ENCODE measurements at places on chromosomes 12 and 14.
A peak's percentile ranks its signal among the peaks of the same experiment; 100 is the strongest.

GRCh38 chr12:68159681-68160304 lies at the start of gene IFNG:
IFNG (minus strand) TSS chr12:68159740; CDS start chr12:68159615, 125 bp downstream.
- H3K36me3 ChIP-seq = no peaks in the 10 kb centered on the region
- H3K27me3 ChIP-seq = no peaks in the 10 kb centered on the region
- H3K27ac ChIP-seq = no peak within 1 kb of the TSS
- H3K4me1 ChIP-seq = no peaks in the 10 kb centered on the region
- H3K4me3 ChIP-seq = no peak within 1 kb of the TSS
- DNase-seq = no peak

DNA sequence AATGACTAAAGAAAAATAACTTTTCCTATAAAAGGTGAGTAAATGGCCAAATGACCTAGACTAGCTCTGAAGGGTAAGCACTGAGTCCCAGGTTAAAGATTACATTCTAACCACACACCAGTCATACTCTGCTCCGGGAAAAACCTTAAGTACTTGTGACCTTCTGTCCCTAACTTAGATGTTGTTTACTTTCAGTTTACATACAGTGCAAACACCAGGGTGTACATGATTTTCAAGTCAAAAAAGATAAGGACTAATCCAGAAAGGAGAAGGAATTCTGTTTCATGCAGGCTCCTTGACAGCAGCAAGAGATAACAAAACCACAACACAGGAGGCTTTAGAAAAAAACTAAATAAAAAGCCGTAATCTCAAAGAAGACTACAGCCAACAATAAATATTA lies 174.2 kb downstream of the PPM1H start:
- H3K27ac ChIP-seq = no peak overlapping the region
- peaks cover 49% of the 10 kb centered on the region for H3K4me1 ChIP-seq
- no peak for DNase-seq

- peaks cover 10% of the 10 kb centered on the region for H3K27me3 ChIP-seq
- H3K36me3 ChIP-seq = peaks cover 55% of the 10 kb centered on the region
- DNase-seq = no peak
Measured at GRCh38 chr12:108799401-108800243, 57.8 kb downstream of the SSH1 start.

- H3K27ac ChIP-seq = no peak overlapping the region
- peaks cover 4% of the 10 kb centered on the region for H3K27me3 ChIP-seq
- no peak overlapping the region for H3K4me3 ChIP-seq
- DNase-seq = no peak
- no peaks in the 10 kb centered on the region for H3K36me3 ChIP-seq
Measured at GRCh38 chr12:15206338-15206737, 14.9 kb downstream of the RERG start.

GRCh38 chr12:80041071-80041470 lies 58.3 kb upstream of the OTOGL start:
- peak overlapping the region; percentile 83 for H3K27ac ChIP-seq
- H3K4me1 ChIP-seq = peaks cover 76% of the 10 kb centered on the region
- DNase-seq = no peak
- H3K36me3 ChIP-seq = no peaks in the 10 kb centered on the region
- H3K4me3 ChIP-seq = no peak overlapping the region

GRCh38 chr14:62710811-62711210 lies 334.4 kb downstream of the KCNH5 start:
- H3K36me3 ChIP-seq = no peaks in the 10 kb centered on the region
- no peaks in the 10 kb centered on the region for H3K4me1 ChIP-seq
- no peak overlapping the region for H3K27ac ChIP-seq
- no peaks in the 10 kb centered on the region for H3K27me3 ChIP-seq

- DNase-seq = no peak
- no peaks in the 10 kb centered on the region for H3K27me3 ChIP-seq
- no peak overlapping the region for H3K4me3 ChIP-seq
- H3K36me3 ChIP-seq = peaks cover 18% of the 10 kb centered on the region
Measured at GRCh38 chr12:62586850-62587249, 120.2 kb downstream of the MON2 start.

GRCh38 chr12:103571286-103571685 lies 15.8 kb upstream of the STAB2 start:
- H3K36me3 ChIP-seq = peaks cover 5% of the 10 kb centered on the region
- peaks cover 43% of the 10 kb centered on the region for H3K27me3 ChIP-seq
- H3K4me1 ChIP-seq = no peaks in the 10 kb centered on the region
- H3K4me3 ChIP-seq = no peak overlapping the region
- H3K27ac ChIP-seq = no peak overlapping the region
- DNase-seq = no peak

DNA sequence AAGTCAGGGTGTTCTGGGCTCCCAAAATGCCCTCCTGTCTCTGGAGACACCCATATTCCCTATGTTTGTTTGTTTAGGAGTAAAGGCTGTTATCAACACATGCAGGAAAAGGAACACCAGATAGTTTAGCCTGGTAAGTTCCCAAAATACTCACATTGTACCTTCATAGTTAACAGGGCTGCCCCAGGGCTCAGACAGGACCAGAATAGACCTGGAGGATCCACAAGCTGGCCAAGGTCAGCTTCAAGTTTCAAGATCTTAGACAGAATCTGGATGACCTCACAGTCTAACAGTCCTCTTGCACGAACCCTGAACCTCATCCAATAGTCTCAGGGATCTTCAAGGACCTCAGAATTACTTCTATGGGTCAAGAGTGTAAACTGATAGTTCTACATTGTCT lies 18.1 kb upstream of the HSP90B1 start:
- H3K27me3 ChIP-seq = no peaks in the 10 kb centered on the region
- H3K27ac ChIP-seq = no peak overlapping the region
- H3K4me1 ChIP-seq = peaks cover 64% of the 10 kb centered on the region
- DNase-seq = no peak

GRCh38 chr12:107801150-107801549 lies 26.6 kb downstream of the ASCL4 start:
- H3K27me3 ChIP-seq = peaks cover 5% of the 10 kb centered on the region
- no peak for DNase-seq
- H3K4me1 ChIP-seq = no peaks in the 10 kb centered on the region

GRCh38 chr12:15556411-15557102 lies 232.6 kb downstream of the EPS8 start:
- no peak overlapping the region for H3K27ac ChIP-seq
- DNase-seq = peak; percentile 37
- H3K4me3 ChIP-seq = peak overlapping the region; percentile 56

DNA sequence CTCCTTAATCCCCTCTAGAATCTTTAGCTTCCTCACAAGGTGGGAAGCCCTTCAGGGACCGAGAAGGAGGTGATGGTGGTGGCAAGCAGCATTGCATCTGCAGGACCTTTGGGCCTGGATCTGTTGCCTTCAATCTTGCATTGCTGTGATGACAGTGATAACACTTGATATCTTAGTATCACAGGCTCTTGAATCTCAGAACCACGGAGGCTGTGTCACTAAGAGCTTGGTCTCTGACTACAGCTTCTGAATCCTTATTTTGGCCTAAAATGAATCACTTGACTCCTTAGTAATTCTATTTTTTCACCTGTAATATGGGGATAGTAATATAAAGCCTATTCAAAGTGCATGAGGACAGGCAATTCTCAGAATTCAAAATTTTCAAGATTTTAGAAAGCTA lies 8.9 kb upstream of the AMN1 start:
- H3K4me1 ChIP-seq = peaks cover 38% of the 10 kb centered on the region
- DNase-seq = no peak
- peaks cover 2% of the 10 kb centered on the region for H3K27me3 ChIP-seq
- H3K36me3 ChIP-seq = peaks cover 18% of the 10 kb centered on the region

DNA sequence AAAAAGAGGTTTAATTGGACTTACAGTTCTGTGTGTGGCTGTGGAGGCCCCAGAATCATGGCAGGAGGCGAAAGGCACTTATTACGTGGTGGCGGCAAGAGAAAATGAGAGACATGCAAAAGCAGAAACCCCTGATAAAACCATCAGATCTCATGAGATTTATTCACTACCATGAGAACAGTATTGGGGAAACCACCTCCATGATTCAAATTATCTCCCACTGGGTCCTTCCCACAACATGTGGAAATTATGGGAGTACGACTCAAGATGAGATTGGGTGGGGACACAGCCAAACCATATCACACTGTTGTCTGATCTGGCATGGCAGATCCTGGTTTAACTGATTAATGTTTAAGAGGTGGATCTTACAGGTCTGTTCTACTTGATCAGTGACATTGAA lies 5.6 kb downstream of the DDX47 start:
- H3K27ac ChIP-seq = peak overlapping the region; percentile 86
- H3K4me1 ChIP-seq = peaks cover 100% of the 10 kb centered on the region
- peaks cover 80% of the 10 kb centered on the region for H3K36me3 ChIP-seq
- H3K27me3 ChIP-seq = no peaks in the 10 kb centered on the region
- no peak for DNase-seq

DNA sequence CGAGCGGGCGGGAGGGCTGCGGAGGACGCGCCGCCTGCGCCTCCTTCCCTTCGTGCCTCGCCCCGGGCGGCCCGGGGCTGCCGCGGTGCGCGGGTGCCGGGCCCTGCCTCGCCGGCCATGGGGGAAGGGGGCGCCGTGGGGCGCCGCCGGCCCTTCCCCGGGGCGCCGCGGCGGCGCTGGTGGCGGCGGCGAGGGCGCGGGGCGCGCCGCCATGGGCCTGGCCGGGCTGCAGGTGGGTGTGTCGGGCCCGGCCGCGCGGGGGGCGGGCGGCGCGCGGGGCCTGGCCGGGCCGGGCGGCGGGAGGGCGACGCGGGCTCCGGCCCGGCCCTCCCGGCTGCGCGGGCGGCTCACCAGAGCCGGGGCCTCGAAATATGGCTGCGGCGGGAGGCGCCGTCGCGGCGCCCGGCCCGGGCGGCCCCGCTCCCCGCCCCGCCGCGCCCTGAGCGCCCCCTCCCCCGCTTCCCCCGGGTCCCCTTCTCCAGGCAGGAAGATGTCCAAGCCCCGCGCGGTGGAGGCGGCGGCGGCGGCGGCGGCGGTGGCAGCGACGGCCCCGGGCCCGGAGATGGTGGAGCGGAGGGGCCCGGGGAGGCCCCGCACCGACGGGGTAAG lies 5.1 kb downstream of the KMT5A start:
- peaks cover 2% of the 10 kb centered on the region for H3K27me3 ChIP-seq
- peaks cover 54% of the 10 kb centered on the region for H3K4me1 ChIP-seq
- H3K36me3 ChIP-seq = peaks cover 40% of the 10 kb centered on the region

DNA sequence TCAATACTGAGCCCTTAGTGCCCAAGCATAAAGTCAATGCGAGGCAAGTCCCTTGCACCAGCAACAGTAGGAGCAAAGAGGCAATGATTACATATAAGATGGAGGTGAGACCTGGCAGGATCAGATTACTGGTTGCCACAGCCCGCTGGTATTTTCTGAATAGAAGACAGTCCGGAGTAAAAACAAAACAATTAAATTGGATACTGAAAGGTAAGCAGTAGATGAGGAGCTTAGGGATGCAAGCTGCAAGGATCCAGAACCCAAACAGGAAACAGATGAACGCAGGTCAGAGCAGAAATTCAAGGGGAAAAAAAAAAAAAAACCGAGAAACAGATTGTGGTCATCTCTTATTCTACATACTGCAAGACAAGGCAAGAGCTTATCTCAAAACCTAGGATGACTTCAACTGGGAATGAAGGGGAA lies 119.6 kb downstream of the MED13L start:
- H3K4me1 ChIP-seq = peaks cover 53% of the 10 kb centered on the region
- H3K4me3 ChIP-seq = no peak overlapping the region
- DNase-seq = no peak
- no peaks in the 10 kb centered on the region for H3K36me3 ChIP-seq
- H3K27me3 ChIP-seq = no peaks in the 10 kb centered on the region

GRCh38 chr12:7171854-7172253 lies 17.6 kb upstream of the PEX5 start:
- no peak for DNase-seq
- H3K4me3 ChIP-seq = no peak overlapping the region
- peaks cover 33% of the 10 kb centered on the region for H3K36me3 ChIP-seq

DNA sequence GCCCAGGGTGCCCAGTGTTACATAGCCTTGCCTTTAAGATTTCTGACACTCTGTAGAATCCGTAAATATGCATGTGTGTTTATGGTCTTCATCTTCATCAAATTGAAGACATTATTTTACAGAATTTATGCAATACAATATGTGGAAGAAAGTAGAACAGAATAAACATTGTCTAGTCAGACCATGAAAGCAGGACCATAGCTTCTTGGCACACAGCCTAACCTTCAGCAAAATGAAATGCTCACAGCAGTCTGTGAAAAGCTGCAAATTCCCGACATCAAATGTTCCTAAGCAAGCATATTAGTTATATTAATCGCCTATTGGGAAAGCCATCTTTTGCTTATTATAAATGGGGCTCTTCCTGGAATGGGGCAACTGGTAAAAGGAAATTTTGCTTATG lies 111.3 kb upstream of the GARIN2 start:
- peaks cover 9% of the 10 kb centered on the region for H3K36me3 ChIP-seq
- no peak overlapping the region for H3K4me3 ChIP-seq
- H3K27me3 ChIP-seq = no peaks in the 10 kb centered on the region
- no peak overlapping the region for H3K27ac ChIP-seq

- no peak overlapping the region for H3K27ac ChIP-seq
- H3K36me3 ChIP-seq = 0 out of 2 replicates have a peak, but pooled peaks cover 6% of the 10 kb centered on the region
- H3K4me3 ChIP-seq = no peak overlapping the region
- H3K27me3 ChIP-seq = no peaks in the 10 kb centered on the region
- H3K4me1 ChIP-seq = no peaks in the 10 kb centered on the region
- DNase-seq = no peak
Measured at GRCh38 chr14:105659935-105660527, 133.6 kb downstream of the TMEM121 start.

- no peaks in the 10 kb centered on the region for H3K36me3 ChIP-seq
- H3K27me3 ChIP-seq = peaks cover 26% of the 10 kb centered on the region
- H3K4me3 ChIP-seq = no peak within 1 kb of the TSS
- no peaks in the 10 kb centered on the region for H3K4me1 ChIP-seq
Measured at GRCh38 chr14:93926873-93927799, at the start of gene FAM181A. FAM181A (plus strand) TSS chr14:93927344; CDS start chr14:93928286, 942 bp downstream.

DNA sequence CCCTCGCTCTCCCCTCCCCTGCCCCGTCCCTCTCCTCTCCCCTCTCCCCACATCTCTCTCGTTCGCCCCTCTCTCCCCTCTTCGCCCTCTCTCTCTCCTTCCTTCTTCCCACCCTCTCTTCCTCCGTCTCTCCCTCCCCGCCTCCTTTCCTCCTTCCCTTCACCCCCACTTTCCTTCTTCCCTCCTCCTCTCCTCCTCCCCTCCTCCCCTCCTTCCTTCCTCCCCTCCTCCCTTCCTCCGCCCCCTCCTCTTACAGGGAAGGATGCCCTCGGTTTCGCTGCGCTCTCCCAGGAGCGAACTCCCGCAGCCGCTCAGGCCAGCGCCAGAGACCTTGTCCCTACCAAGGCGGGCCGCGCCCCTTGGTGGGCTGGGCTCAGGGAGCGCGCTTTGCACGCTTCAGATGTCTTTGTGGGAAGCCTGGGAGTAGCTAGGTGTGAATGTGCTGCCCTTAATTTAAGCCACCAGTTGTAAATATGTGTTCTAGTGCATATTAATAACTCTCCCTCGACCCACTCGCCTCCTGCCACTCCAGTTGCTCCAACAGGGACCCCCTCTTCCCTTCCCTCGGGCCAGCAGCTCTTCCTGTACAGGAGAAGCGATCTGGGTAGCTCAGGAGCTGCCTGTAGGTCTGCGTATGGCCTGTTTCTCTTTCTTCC lies 13.3 kb upstream of the MAP3K9 start:
- H3K4me3 ChIP-seq = peak overlapping the region; percentile 83
- peak overlapping the region; percentile 12 for H3K27ac ChIP-seq
- no peaks in the 10 kb centered on the region for H3K36me3 ChIP-seq
- no peak for DNase-seq

GRCh38 chr14:75803765-75804164 lies 142.7 kb downstream of the TTLL5 start:
- H3K4me3 ChIP-seq = no peak overlapping the region
- H3K27me3 ChIP-seq = no peaks in the 10 kb centered on the region
- DNase-seq = no peak
- peaks cover 8% of the 10 kb centered on the region for H3K36me3 ChIP-seq
